Sciatic nerve (tissue), 2 donors: ENCODE measurements at places on chromosomes 16 and 17. TPM values are rescaled to one million over a fixed set of nuclear protein-coding genes. Genes with fewer than 3 reads are reported as not detected.

MRPL28 gene
- total RNA-seq = 32.5 TPM

ADAP2 gene
- 26.9 TPM for total RNA-seq

MYH8 gene
- total RNA-seq = not detected

TPSG1 gene
- 0.45 TPM for total RNA-seq

GRCh38 chr16:24999088-24999670 is 16.0 kb downstream of the ARHGAP17 start:
- DNase-seq = peak; percentile 23

GRCh38 chr16:2671741-2672140 is 10.6 kb upstream of the KCTD5 start:
- no peak for DNase-seq

DNA sequence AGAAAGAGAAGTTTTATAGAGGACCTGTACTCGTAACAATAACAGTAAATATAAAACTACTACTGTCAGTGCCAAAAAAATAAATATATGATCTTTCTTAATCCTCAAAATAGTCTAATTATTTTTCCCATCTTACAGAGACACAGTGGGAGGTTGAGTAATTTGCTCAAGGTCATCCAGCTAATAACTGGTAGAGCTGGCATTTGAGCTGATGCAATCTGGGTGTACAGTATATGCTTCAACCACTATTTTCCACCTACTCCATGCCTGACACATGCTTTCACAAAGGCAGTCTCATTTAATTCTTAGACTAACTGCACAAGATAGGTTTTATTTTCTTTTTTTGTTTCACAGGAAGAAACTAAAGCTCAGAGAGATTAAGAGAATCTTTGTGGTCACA is 33.6 kb downstream of the PIGL start:
- DNase-seq = no peak

GRCh38 chr17:75738218-75738802 is 17.1 kb downstream of the ITGB4 start:
- DNase-seq = peak; percentile 73

DNA sequence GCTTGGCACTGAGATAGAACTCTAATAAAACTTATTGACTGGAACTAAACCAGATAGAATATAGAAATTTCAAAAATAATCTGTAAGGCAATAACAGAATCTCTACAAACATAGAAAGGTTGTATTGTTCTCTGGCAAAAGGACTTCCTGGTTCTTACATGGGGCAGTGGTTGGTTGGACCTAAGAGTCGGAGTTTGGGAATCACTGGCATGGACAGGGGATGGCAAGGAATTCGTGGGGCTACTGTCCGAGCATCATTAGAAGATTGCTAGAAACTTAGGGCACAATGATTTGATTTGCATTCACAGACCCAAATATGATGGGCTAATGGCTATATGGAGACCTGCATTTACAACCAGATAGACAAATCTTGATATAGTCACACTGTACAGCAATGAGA is 103.8 kb upstream of the GOT2 start:
- DNase-seq = no peak

- DNase-seq = no peak
Measured at GRCh38 chr17:48558057-48558830, 13.3 kb upstream of the HOXB2 start.

- DNase-seq = no peak
Measured at GRCh38 chr17:15498107-15498506, 30.7 kb upstream of the CDRT4 start.

DNA sequence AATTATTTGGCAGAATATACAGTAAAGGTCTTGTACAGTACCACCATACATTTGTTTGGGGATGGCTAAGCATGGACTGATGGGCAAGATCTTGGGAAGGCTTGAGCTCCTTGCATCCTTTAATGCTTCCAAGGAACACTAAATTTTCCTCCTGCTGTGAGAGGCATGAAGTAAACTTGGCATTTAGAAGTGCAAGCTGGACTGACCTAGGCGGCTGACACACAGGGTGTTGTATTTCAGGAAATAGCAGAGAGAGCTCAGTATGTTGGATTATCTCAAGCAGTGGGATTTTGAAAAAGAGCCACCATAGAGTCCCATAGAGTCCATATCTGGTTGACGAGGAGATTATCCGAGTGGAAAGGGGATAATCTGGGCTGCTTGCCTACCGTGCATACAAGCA is 2137.1 kb downstream of the TP53TG3F start:
- no peak for DNase-seq
